ENCODE measurements at places on chromosomes 4 and X.

DNA sequence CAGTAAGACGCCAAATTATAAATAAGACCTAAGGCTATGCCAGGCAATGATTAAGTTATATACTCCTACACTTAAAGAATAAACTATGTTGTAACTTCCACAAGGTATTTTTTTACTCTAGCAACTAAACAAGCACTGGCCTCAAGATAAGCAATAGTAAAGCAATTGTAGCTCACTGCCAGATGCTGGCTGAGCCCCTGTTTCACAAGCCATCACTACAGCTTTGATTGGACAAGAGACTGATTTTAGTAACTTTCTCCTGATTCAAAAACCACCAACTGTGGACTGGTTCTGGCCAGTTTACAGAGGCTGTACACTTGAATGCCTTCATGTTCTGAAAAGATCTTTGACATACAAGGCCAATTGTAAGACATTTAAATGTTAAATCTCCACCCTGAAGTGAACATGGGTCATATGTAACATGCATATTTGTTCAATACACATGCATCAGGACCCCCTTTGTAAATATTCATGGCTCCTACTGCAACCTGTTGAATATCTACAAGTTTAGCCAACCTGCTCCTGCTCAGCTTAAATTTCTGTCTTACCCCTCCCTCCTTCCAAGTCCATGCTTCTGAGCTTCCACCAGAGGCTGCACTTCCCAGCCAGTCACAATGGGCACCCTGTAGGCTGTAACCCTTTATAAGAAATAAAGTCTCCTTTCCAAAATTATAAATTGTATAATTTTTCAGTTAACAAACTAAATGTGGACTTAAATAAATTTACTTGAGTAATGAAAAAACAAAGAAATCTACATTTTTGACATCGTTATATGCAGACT, 423.6 kb downstream of the ANKRD50 start:
- DNase-seq: no peak

DNA sequence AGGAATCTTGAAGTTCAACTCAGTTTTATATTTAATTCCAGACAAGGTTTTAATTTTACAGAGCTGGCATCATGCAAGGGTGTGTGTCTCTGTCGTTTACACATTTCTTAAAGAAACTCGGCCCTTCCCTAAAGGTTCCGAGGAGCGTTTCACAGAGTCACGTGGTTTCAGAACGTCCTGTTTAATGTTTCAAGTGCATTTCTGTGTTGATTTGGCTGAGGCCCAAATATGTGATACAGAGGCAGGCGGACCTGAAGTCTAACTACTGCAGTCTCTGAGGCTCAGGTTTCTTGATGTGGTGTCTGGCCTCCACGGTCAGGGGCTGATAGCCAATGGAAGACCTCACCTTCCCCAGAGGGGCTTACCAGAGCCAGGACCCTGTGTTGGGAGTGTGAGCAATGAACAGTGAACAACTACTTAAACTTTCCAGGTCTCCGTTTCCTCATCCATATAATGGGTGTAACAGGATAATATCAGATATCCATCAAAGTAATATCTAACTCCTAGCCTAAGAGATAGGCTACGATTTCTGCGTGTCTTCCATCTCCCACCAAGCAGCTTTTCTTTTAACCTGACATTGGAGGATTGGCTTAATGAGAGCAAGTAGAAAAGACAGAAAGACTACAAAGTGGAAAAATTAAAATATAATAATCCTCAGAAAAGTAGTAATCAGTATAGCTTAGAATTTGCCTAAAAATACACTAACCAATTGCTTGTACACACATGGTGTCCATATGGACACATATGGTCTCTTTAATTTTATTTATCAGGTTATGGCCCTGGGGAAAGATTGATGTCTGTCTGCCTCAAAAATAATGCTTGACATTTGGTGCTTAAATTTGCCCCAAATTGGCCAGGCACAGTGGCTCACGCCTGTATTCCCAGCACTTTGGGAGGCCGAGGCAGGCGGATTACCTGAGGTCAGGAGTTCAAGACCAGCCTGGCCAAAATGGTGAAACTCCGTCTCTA, 50.0 kb upstream of the TRIM2 start:
- DNase-seq: peak; percentile 27

- DNase-seq: no peak
These were observed 11.3 kb upstream of the BLTP1 start for GRCh38 chr4:122140834-122141233.

DNA sequence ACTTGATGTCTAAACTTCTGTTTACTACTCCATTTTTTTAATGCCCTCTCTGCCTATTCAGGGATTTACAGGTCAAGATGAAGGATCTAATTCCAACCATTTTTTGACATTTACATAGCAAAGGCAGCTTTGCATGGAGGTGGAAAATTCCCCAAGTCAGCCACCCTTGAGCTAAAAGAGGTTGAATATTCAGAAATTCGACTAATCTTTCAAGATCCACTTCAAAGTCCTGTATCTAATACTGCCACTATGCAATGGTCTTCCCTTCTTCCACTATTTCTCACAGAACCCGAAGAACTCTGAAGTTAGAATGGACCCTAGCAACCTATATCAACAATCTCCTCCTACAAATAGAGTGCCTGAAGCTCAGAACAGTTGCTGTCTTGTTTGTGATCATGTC, 21.6 kb downstream of the CFAP97 start:
- DNase-seq: no peak

GRCh38 chr4:76694056-76694455, 203.9 kb downstream of the SOWAHB start:
- DNase-seq: no peak
